ENCODE measurements at places on chromosomes 5 and 9. TPM values are rescaled to one million over a fixed set of nuclear protein-coding genes. Genes with fewer than 3 reads are reported as not detected.
A peak's percentile ranks its signal among the peaks of the same experiment; 100 is the strongest.

DNA sequence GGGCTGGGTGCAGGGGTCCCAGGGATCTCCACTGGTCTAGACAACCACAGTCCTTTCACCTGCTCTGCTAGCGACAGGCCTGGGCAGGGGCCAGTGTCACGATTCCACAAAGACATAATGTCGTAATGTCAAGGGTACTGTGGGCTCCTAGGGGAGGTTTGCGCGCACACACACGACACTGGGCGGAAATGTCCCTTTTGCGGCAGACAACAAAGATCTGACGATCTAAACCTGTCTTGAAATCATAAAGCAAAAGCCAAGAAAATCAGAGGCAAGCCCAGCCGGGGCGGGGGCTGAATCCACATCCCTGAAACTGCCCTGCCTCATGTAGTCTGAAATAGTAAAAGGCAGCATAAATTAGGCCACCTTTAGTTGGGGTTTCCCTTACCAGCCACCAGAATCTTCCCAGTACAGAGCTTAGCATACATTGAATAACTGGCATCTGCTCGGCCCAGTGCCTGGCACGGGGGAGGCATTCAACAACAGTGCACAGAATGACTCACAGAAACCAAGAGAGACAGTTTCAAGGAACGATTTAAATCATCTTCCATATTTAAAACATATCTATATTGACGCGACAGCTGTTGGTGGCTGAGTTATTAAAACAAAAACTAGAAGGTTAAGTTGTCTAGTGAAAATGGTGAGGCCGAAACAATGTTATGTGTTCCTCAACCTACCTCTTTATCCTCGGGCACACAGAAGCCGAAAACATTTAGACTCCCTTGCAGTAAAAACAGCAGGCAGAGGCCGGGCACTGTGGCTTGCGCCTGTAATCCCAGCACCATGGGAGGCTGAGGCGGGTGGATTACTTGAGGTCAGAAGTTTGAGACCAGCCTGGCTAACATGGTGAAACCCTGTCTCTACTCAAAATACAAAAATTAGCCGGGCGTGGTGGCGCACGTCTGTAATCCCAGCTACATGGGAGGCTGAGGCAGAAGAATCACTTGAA is 151.0 kb downstream of the MYO10 start:
- DNase-seq, result no peak

DNA sequence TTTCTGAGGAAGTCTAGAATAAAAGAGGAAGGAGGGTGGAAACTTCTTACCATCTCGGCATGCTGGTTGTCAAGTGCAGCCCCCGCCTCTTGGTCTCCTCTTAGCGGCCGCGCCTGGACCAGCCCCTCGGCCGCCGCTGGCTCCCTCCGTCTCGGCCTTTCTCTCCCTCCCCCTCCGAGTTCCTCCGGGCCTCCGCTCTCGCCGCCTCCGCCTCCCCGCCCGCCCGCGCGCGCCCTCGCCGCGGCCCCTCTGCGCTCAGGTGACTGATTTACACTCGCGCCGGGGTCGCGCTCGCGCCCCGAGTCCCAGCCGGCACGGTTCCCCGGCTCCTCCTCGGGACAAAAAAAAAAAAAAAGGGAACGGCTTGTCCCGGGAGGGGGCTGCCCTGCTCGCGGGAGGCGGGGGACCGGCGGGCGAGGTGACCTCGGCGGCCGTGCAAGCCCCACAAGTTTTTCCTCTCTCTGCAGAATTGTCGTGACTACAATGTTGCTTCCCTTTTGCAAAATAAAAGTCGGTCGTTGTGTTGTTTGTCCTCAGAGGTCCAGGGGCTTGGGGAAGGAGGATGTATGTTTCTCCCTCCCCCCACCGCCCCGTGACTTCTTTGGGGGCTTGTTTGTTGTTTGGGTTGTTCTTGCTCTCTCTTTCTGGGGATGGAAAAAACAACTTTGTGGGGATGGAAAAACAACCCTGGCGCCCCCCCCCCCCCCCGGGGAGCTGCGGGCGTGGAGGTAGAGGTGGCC is at the start of gene BNC2:
Gene BNC2, minus strand, starts transcription at position 75 of the 740 bp plus-strand sequence. Its CDS starts 22 bp downstream, at position 53.
- no peak for DNase-seq

DNA sequence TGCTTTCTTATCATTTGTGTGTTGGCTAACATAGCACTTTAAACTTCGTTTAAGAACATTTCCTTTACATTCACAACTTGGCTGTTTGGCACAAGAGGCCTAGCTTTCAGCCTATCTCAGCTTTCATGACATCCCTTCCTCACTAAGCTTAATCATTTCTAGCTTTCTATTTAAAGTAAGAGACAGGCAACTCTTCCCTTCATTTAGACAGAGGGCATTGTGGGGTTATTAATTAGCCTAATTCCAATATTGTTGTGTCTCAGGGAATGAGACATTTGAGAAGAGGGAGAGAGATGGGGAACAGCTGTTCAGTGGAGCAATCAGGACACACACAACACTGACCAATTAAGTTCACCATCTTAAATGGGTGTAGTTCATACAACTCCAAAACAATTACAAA is 51.0 kb upstream of the OR2K2 start:
- DNase-seq, result no peak

GRCh38 chr9:33193818-33194217 is 26.7 kb upstream of the B4GALT1 start:
- no peak for DNase-seq

DNA sequence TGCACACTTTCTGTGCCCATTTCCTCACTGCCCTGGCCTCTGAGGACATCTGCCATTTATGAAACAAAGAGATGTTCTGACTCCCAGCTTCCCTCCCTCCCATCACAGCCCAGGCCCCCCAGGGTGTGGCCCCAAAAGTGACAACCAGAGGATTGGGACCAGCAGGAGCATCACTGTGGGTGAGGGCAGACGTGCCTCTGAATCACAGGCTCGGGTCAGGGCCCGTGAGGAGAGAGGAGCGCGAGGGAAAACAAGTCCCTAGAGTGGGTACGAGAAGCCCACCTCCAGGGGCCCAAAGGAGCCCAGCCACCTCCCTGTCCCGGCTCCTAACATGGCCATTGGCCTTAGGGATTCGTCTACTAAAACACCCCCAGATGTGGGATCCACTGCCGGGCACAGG is 138.0 kb upstream of the FSTL4 start:
- DNase-seq, result peak; percentile 82

- no peak for DNase-seq
Observed at GRCh38 chr5:119274767-119275130, 81.1 kb upstream of the TNFAIP8 start.

DNA sequence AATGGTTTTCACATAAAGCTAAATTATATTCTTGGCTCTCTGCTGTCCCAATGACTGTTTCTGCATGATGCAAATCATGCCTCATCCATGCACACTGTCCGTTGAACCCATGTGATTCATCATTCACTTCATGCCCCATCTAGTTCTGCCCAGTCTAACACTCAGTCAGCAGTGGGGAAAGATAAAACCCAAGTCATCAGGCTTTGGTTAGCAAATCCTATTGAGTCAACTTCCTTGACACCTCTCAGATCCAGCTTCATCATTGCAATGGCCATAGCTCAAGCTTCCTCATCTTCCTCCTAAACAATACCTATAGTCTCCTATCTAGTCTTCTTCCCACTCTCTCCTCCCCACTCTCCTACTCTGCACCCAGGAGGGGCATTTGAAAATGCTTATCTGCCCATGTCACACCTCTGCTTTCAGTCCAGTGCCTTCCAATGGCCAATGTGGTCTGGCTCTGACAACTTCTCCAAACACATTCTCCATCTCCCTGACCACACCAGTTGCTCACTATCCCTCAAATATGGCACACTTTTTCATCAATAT is 266.0 kb upstream of the TRIM32 start:
- DNase-seq, result no peak

GRCh38 chr9:127762111-127762676 is 16.3 kb downstream of the SH2D3C start:
- no peak for DNase-seq

DNA sequence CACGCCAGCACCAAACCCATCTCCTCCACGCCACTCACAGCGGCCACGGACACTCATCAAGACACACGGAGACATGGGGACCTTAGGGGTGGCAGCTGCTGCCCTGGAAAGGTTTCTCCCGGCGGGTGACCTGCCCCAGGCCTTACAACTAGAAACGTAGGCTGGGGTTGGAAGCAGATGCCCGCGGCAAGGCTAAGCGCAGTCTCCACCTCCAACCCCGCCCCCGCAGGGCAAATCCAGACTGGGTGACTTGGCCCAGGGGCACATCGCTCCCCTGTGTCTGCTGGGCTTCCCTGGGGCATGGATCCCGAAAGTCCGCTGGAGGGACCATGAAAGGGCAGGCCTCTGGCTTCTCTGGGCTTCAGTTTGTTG is 12.0 kb upstream of the ASS1 start:
- no peak for DNase-seq

DNA sequence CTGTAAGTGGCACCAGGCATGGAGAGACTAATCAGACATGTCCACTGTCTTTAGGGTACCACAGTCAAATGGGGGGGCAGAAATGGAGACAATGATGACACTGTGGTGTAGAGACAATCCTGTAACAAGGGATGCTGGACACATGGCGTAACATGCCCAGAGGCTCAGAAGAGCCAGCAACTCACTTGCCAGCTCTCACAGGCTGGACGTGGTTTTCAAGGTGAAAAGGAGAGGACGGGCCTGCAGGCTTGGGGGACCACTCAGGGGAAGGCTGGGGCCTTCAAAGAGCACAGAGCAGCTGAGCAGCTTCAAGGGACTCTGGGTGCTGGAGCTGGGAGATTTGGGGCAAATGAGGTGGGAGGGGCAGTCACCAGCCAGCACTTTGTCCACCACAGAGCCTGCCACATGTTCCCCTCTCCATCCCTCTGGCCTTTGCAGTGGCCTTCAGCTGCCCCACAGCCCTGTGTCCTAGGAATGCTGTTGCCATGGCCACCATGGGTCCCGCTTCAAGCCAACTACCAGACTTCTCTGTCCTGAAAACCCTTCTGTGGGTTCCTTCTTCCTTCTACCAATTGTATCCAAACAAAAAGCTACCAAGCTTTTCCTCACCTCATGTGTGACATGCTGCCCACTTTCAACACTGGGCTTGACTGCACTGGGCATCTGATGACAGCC is 140.4 kb downstream of the GABBR2 start:
- DNase-seq, result no peak

GRCh38 chr9:32942755-32943460 is 58.5 kb downstream of the APTX start:
- DNase-seq, result no peak

GRCh38 chr9:107174441-107174840 is 108.6 kb upstream of the RAD23B start:
- DNase-seq, result no peak

- no peak for DNase-seq
Observed at GRCh38 chr5:149221326-149221725, 50.3 kb upstream of the AFAP1L1 start.

DNA sequence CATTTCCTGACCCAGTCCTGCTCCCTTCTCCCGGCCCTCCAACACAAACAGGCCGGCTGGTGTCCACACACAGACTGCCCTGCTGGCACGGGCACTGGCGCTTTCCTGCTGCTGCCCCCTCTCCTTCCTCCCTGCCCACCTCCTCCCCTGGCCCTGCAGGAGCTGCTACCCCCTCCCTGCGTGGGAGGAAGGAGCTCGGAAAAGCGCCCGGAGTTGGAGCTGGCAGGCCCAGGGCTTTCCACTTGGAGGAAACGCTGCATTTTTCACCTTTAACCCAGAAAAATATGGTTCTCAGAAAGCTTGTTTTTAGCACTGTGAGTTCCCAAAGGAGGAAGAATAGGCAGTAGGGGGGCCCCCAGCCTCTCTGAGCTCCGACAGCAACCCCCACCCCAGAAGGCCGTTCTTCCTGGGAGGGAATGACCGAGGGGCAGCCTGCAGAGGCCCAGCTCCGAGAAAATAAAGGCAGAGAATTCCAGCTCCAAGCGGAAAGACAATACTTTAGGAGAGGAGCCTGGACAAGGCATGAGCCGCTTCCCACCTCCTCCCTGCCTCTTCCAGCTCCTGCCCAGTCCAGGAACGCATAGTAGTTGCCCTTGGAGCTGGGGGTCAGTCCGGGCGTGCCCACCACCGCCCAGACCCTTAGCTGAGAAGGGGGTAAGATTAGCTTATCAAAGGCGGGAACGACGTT is 88.9 kb downstream of the LIFR start:
- no peak for DNase-seq

- no peak for DNase-seq
Observed at GRCh38 chr5:98933445-98934072, 4.8 kb upstream of the CHD1 start.

- DNase-seq, result no peak
Observed at GRCh38 chr5:94908889-94909480, 290.5 kb downstream of the SLF1 start.

- no peak for DNase-seq
Observed at GRCh38 chr9:16213781-16214515, 656.5 kb downstream of the BNC2 start.

- no peak for DNase-seq
Observed at GRCh38 chr9:95551406-95551805, 34.6 kb upstream of the PTCH1 start.

GRCh38 chr9:79384501-79384900 is 187.3 kb upstream of the TLE4 start:
- DNase-seq, result no peak

- DNase-seq, result no peak
Observed at GRCh38 chr5:14469551-14470377, 111.8 kb upstream of the OTULINL start.

DNA sequence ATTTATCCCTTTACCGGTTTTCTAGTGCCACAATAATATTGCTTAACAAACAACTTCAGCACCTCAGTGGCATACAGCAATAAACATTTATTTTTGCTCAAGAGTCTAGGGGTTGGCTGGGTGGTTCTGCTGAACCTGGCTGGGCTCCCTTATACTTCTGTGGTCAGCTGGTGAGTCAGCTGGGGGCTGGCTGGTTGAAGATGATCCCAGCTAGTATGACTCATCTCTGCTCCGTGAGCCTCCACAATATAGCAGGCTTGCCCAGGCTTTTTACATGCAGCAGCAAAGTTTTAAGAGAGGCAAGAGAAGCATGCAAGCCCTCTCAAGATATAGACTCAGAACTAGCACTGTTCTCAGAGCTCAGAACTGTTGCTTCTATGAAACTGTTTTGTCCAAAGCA is 523.5 kb upstream of the CLINT1 start:
- no peak for DNase-seq

BTNL9 gene
- total RNA-seq, result 407 TPM

ZFP37 gene
- total RNA-seq, result 2.0 TPM

NAIF1 gene
- total RNA-seq, result 5.7 TPM

ARHGEF39 gene
- 0.58 TPM for total RNA-seq

AK1 gene
- 68.3 TPM for total RNA-seq

FIBCD1 gene
- total RNA-seq, result not detected

ZDHHC11B gene
- 6.9 TPM for total RNA-seq

PPP3R2 gene
- total RNA-seq, result not detected

MACROH2A1 gene
- total RNA-seq, result 170 TPM

CDC23 gene
- total RNA-seq, result 18.1 TPM

SPINK5 gene
- 0.45 TPM for total RNA-seq

SPINK6 gene
- total RNA-seq, result not detected

NFIB gene
- total RNA-seq, result 143 TPM

FOXD4 gene
- total RNA-seq, result 0.32 TPM

GDA gene
- total RNA-seq, result 0.32 TPM

TGFBI gene
- 254 TPM for total RNA-seq

PCDHGB2 gene
- 3.1 TPM for total RNA-seq

CCNI2 gene
- not detected for total RNA-seq

PCDHB10 gene
- total RNA-seq, result 1.4 TPM
